ENCODE measurements at places on chromosomes 6 and 20. TPM values are rescaled to one million over a fixed set of nuclear protein-coding genes. Genes with fewer than 3 reads are reported as not detected.

PRND gene
- total RNA-seq: not detected

SLC52A3 gene
- 0.08 TPM for total RNA-seq

GLP1R gene
- total RNA-seq: not detected

VSTM2L gene
- total RNA-seq: not detected

FAM217A gene
- 0.16 TPM for total RNA-seq

WFDC12 gene
- not detected for total RNA-seq

DNA sequence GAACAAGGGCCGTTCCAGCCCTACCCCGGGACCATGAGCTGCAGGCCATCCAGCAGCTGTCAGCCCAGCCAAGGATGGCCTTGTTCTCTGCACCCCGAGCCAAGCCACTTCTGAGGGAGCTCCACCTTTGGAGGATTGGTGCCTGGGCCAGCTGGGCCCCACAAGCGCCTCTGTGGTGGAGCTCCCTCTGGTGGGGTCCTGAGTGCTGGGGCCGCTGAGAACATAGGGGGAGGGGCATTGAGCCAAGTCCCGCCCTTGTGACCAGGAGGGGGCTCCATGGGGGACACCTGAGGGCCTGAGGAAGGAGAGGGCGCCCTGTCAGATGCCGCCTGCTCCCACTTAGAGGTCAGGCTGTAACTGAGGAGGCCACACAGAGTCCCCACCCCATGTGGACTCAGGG lies 43.2 kb downstream of the YTHDF1 start:
- no peak for ATAC-seq

GRCh38 chr6:36301781-36302180 lies 31.9 kb downstream of the PNPLA1 start:
- ATAC-seq: no peak

GRCh38 chr20:15913391-15914025 lies 659.7 kb downstream of the KIF16B start:
- no peak for ATAC-seq

DNA sequence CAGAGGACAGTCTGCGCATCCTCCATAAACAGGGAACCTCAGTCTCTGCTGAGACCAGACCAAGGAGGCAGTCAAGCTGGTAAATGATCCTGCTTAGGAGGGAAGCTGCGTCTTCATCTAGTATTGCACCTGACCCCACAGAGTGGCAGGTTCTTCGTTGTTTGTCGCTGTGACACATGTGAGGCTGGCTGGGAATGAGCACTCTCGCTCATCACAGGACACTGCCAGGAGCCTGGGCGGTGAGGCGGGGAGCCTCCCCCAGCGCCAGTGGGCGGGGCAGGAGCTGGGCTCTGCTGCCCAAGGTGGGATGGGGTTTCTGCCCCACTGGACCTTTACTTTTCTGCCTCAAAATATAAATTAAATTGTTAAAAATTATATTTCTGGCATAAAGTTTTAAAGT lies 48.4 kb upstream of the SYNDIG1 start:
- no peak for ATAC-seq

GRCh38 chr6:21467091-21467490 lies 126.5 kb upstream of the SOX4 start:
- ATAC-seq: no peak

DNA sequence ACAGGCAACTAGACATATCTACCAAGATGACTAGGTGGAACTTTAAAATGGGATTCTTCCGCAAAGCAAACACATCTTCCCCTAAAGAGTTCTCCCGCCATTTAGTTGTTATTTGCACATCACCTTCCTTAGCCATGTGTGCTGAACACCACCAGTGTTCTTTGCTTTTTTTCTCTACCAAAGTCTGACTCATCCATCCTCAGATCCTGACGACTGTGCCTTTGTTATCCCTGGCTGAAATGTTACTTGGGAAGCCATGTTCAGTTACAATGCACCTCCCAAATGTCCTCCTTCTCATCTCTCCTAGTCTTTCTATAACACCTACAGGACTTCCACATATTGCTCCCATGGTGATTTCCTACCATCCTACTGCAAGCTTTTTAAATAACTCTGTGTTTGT lies 593.5 kb upstream of the ARID1B start:
- ATAC-seq: no peak

DNA sequence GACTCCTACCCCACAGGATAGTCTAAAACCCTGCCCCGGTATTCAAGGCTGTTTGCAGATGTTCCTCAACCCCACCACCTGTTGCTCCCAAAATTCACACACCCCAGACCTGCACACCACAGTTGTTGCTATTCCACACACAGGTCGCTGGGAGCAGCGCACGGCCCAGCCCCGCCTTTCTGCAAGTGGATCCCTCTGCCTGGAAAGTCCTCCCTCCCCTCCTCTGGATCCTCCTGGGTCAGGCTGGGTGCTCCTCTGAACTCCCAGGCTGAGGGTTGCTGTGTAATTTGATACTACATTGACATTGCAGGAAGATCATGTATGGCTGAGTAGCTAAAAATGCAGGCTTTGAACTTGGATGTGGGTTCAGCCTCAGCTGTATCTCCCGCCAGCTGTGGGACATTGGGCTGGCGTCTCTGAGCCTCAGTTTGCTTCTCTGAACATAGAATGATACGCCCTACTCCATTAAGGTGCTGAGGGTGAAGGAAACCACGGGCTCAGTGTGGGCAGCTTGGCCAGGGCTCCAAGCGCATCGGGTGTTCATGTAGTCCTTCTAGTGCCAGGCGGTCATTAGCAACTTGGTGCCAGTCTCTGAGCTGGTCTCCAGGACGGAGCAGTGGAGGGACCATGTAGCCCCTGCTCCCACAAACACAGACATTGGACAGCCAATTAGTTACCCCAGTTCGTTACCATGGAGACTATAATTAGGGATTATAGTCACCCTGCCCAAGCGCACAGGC lies 13.9 kb upstream of the CCN5 start:
- peak; percentile 51 for ATAC-seq

GRCh38 chr6:107656401-107656800 lies 166.5 kb downstream of the SOBP start:
- ATAC-seq: no peak

DNA sequence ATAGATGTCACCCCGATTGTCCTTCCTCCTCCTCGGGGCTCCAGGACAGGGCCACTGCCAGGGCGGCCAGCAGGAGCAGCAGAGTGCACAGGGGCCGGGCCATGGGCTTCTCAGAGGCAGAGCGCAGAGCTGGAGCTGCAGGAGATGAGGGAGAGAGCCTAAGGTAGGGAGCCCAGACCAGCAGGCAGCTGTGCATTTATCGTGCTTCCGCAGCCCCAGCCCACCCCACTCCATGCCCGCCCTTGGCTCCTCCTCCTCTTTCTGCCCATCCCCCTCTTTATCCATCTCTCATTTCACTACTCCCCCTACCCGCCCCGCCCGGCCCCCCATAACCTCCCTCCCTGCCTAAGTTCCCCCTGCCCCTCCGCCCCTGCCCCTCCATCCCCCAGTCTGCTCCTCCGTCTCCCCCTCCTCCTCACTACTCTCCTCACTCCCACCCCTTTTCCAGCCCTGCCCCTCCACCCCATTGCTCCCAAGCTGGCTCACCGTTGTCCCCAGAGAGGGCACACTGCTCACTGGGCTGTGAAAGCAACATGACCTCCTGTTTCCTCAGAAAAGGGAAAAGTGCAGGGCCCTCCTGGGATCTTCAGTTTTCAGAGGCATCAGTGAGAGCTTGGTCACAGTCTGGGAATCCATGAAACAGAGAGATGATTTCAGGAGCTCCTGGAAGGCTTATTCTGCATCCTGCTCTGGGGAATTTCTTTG lies 25.5 kb upstream of the CST1 start:
- ATAC-seq: peak; percentile 14

DNA sequence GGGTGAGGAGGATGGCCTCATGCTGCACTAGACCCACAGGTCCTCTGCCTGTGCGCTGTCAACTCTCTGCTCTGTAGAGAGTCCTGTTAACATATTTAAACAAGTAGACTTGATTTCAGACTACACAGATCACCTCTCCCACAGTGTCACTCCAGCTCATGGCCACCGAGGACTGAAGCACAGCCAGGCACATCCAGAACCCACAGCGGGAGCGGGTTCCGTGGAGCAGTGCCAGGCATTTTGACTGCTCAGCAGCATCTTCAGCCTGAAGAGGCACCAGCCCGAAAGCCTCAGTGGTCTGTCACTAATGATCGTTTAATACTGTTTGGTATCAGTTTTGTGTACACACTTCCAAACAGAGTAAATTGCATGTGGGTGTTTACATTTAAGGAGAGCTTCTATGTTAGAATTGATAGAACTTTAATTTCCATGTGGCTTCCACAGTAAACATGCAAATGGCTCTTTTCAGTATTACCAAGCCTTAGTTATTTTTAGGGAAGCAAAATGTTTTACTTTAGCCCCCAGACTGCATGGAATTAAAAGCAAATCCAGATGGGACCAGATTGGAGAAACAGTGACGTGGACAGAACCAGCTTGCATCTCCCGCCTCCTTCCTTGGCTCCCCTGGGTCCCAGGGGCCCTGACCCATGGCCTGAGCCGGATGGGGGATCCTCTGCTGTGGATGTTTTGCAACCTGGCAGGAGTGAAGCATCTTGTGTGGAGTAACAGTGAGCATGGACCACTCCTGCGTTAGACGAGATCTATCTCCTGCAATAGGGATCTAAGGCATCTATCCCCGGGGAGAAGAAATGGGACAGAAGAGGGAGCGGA lies 196.7 kb upstream of the CDH4 start:
- no peak for ATAC-seq
